Aorta (tissue), 5 donors: ENCODE measurements at places on chromosomes 2 and 18. TPM values are rescaled to one million over a fixed set of nuclear protein-coding genes. Genes with fewer than 3 reads are reported as not detected.

LRRC30 gene
- total RNA-seq: not detected

DNA sequence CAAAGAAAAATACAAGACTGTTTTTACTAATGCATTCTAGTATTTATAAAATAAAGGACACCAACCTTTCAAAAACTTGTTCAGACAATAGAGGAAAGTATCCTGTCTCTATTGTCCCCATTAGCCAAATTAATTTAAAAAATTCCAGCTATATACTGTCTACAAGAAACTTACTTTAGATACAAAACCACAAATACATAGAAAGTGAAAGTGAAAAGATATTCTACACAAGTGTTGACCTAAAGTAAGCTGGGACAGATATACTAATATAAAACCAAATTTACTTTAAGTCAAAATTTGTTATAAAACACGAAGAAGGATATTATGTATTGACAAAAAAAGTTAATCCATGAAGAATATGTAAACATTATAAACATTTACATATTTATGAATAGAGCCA is 893.3 kb upstream of the TMEFF2 start:
- DNase-seq: no peak

DSG2 gene
- 4.3 TPM for total RNA-seq

- no peak for DNase-seq
These were observed 86.9 kb downstream of the ATAD2B start for GRCh38 chr2:23839919-23840578.

DNA sequence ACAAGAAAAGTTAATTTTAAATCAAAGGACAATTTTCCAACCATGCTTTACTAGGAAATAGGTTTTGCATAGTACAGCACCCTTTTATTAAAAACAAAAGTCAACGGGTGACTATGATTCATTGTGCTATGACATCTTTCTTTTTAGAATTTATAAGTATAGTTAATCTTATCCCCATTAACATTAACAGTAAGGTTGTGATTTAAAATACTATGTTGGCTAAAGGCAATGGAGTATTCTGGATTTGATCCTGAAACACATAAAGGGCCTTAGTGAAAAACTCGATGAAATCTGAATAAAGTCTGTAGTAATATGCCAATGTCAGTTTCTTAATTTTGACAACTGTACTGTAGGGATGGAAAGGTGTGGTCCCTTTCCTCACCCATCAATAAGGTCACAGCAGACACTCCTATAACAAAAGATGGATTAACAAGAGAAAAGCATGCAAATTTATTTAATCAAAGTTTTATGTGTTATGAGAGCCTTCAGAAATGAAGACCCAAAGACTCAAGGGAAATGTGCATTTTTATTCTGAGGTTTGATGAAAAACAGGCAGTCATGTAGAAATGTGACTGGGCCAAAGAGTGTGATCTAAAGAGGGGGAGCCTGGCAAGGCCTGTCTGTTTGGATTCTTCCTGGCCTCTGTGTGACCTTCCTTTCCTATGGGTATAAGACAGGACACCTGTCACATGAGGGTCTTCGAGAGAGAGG is 731.4 kb downstream of the TSN start:
- DNase-seq: no peak

- DNase-seq: no peak
These were observed 31.0 kb upstream of the C2orf66 start for GRCh38 chr2:196840171-196840570.

DNA sequence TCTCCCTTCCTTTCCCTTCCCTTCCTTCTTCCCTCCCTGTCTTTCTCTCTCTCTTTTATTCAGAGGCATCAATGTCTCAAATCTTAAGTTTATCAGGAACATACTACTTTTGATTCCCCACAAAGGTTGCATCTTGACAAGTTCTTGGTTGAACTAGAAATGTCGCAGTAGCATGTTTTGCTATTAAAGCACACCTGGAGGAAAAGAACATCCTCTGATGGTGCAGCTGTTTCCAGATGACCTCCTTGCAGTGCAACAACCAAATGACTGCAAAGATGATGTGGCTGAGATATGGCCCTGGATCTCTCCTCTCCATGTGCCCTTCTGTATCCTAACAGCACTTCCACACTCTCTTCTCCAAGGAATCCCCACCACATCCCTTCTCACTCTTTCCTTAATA is 127.2 kb downstream of the SLC8A1 start:
- DNase-seq: no peak

DNA sequence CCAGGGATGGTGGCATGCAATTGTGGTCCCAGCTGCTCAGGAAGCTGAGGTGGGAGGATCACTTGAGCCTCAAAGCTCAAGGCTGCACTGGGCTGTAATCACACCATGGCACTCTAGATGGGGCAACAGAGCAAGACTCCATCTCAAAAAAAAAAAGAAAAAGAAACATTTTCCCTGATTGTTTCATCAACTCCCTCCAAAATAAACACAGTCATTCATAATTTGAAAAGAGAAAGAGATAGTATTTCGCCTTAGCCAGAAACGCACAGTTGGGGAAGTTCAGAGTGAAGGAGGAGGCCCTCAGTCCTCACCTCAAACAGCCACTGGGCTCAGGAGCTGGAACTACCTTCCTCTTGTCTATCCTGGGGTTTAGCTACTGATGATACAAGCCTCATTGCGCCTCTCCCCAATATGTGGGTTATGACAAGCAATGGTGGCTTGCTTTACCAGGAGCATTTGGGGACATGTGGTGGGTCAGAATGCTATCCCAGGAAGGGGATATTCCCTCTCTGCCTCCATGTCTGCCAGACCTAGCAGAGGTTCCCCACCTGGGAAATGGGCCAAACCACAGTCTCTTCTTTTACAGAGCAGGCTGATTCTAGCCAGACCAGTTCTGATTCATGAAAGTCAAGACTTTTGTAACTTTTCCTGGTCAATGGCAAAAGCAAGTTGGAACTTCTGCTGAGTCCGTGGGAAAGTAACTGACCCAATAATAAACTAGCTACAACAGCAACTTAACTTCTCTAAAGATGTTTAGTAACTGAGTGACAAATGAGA is 22.2 kb upstream of the TMEM87B start:
- DNase-seq: peak; percentile 83

DNA sequence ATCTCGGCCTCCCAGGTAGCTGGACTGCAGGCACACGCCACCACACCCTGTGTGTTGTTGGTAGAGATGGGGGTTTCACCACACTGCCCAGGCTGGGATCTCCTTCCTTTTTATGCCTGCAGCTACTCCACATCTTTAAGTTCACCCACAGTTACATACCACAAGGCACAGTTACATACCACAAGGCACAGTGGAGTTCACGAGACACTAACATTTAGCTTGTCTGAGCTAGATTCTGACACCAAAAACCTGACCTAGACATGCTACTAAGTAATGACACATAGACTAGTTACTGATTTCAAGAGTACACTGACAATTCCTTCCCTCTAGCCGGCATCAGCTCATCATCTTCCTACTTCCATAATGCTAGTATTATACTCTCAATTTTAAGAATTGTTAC is 4.3 kb downstream of the POLR2D start:
- DNase-seq: no peak

- no peak for DNase-seq
These were observed 150.0 kb downstream of the DNER start for GRCh38 chr2:229564300-229564907.

CDH20 gene
- total RNA-seq: not detected

DNA sequence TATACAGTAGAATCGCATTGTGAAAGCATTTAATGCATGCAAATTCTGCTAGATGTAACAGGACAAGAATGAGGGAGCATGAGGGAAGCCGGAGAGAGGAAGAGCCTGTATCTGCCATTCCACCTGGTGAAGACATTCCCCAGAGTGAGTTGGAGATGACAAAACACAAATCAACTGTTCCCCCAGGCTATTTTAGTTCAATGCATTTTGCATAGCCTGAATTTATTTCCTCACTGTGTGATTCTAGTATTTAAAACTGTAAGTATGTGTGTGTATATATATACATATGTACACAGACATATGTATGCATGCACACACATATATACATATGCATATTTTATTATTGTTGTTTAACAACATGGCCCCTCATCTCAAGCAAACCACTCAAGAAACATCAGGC is 54.7 kb downstream of the CCDC68 start:
- DNase-seq: no peak

DNA sequence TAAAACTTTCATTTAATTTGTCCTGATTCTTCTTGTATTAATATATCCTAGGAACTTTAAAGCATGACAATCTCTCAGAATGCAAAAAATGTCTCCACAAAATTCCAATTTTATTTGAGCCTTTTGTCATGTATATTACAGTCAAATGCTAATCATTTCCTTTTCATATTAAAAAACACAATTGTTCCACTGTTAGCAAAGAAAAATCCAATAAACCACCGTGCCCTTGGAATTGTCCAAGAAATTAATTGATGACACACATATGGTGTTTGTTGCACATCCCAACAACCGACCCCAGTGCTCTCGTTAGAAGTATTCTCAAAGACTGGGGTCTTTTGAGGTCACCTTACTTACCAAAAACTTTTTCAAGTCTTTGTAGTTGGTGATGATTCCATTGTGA is 28.1 kb downstream of the GFPT1 start:
- no peak for DNase-seq

UGT1A6 gene
- not detected for total RNA-seq

DNA sequence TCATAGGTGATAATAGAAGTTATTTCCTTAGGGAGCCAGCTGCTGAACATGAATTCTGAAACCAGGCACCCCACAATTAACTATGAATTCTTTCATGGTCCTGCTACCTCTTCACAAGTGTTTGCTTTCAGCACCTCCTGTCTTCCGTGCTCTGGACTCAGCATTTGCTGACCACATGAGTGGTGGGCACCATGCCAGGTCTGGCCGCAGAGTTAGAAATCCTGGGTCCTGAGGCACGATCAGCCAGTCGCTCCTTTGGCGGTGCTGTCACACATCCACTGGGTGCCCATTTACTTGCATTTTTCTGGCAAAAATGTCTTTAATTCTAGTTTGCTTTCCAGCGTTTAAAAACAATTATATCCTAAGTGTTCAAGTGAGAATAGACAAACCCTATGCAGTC is 196.4 kb upstream of the PXDN start:
- DNase-seq: no peak

KCTD1 gene
- total RNA-seq: 13.2 TPM

DNA sequence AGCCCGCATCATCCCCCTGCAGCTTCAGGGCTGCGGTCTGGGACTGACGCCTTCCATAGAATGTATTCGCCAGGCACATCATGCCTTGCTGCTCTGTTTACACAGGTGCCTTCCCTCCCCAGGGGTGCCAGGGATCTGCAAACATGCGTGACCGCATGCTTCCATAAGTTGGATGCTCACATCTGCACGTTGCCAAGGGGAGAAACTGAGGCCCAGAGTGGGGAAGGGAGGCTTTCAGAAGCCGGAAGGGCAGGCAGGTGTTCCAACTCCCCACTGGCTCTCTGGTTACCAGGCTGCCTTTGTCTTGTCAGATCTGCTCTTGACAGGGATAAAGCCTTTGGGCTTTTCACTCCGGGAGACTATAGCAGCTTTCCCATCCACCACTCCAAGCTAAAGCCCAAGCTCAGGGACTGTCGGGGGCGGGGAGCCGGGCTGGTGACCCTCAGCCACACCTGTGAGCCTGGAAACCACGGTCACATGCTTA is 125.8 kb upstream of the TNP1 start:
- DNase-seq: no peak

DNA sequence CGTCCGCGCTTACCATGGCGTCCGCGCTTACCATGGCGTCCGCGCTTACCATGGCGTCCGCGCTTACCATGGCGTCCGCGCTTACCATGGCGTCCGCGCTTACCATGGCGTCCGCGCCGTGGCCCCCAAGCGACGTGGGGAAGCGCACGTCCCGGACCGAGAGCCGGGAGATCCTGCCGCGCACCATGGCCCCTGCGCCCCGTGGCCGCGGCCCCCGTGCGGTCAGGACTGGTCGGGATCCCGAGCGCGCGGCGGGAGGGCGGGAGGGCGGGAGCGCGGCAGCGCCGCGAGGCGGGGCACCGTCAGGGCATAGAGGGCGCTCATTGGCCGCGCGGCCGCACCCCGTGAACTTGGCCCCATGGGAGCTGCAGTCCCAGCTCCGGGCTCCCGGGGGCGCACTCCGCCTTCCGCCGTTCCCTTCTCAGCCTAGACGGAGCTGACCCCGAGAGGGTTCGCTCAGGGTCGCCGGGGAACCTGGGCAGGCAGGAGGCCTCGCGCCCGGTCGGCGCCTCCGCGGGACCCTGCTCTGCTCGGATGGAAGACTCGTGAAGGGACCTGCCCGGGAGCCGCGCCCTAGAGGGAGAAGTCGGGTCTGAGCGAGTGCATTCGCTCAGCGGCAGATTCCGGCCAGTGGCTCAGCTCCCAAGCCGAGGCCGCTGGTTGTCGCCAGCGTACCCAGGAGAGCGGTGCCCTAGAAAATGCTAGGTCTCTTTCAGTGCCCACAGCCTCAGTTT is at the start of gene ENOSF1:
ENOSF1 (minus strand) TSS at position 230 of the 734 bp plus-strand sequence; CDS start at position 187, 43 bp downstream.
- DNase-seq: peak; percentile 92

DNA sequence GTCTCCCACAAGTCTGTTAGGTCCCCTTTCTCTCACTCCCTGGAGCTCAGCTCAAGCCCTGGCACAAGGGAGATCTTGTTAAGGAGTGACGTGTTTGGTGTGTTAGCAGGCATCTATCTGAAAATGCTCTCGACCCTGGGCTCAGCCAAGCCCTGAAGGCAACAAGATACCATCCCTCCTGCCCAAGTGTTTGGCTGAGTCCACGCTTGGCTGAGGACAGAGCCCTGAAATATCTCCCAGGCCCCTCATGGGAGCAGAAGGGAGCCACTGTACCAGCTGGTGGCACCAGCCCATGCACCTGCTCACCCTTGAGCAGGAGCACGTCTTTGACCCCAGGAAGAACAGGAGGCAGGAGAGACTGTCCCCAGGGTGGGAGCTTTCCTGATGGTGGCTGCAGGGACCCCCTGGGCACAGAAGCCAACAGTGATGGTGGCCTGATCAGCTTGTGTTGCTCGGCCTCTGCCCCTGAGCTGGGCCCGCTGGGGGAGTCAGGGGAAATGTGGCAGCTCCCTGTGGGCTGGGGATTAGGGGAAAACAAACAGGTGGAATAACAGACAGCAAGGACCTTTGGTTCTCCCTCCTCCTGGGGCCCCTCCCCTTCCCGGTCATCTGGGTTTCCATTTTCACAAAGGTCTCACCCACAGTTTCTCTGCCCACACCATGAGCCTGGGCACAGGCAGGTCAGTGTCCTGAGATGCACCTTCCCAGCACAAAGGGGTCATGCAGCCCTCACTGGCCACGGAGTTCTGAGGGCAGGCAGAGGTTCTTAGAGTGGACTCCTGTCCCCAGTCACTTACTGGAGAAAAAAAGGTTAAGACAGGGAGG is 91.6 kb downstream of the RHOB start:
- DNase-seq: peak; percentile 32

GRCh38 chr2:108446703-108447102 is 2.3 kb upstream of the GCC2 start:
- no peak for DNase-seq

ATOH8 gene
- 56.7 TPM for total RNA-seq

GRCh38 chr2:16064745-16065144 is 124.4 kb downstream of the MYCN start:
- DNase-seq: no peak
